ENCODE measurements at places on chromosomes 3 and 15. TPM values are rescaled to one million over a fixed set of nuclear protein-coding genes. Genes with fewer than 3 reads are reported as not detected.
A peak's percentile ranks its signal among the peaks of the same experiment; 100 is the strongest.

CFAP91 gene
- total RNA-seq, result 0.10 TPM

GRCh38 chr15:94893091-94893490 lies 661.7 kb downstream of the MCTP2 start:
- H3K27me3 ChIP-seq, result no peaks in the 10 kb centered on the region
- no peak overlapping the region for H3K27ac ChIP-seq
- H3K4me3 ChIP-seq, result no peak overlapping the region

STAB1 gene
- total RNA-seq, result not detected

DNA sequence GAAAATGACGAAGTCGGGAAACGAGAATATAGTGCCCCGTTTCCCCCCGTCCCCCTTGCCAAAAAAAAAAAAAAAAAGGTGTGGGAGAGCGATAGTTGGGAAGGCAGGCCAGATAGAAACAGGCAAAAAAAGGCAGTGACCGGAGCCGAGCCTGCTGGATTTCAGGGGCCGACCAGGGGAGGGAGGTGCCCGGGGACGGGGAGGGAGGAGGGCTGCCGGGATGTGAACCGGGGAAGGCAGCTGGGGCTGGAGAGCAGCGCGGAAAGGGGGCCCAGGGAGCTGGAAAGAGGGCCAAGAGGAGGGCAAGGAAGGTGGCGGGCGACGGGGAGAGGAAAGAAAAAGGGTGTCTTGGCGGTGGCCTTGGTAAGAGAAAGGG lies 837 bp downstream of the LRRN1 start:
- peak overlapping the region; percentile 51 for H3K27ac ChIP-seq
- H3K4me1 ChIP-seq, result no peaks in the 10 kb centered on the region
- DNase-seq, result peak; percentile 23
- H3K4me3 ChIP-seq, result peak overlapping the region; percentile 73
- H3K36me3 ChIP-seq, result no peaks in the 10 kb centered on the region
- no peaks in the 10 kb centered on the region for H3K27me3 ChIP-seq

ANKRD34C gene
- not detected for total RNA-seq

GRCh38 chr3:146156095-146156494 lies 4.9 kb downstream of the PLOD2 start:
- DNase-seq, result no peak
- peaks cover 6% of the 10 kb centered on the region for H3K4me1 ChIP-seq
- no peaks in the 10 kb centered on the region for H3K27me3 ChIP-seq
- H3K4me3 ChIP-seq, result no peak overlapping the region
- no peaks in the 10 kb centered on the region for H3K36me3 ChIP-seq
- H3K27ac ChIP-seq, result no peak overlapping the region

DNA sequence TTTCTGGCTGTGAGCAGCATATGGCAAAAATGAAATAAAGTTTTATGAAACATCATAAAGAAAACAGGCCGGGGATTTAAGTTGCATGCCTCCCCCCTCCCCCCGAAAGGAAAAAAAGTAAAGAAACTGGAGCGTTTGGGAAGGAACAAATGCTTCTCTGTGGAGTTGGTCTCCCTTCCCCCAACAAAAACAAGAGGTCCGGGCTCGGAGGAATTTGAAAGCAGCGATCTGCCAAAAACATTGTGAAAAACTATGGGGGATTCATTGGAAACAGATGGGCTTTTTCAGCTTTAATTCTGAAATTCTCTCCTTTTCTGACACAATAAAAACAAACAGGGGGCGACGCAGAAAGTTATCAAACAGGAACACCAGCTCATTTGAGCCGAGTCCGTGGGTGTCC lies 17.0 kb downstream of the RGMA start:
- peaks cover 27% of the 10 kb centered on the region for H3K36me3 ChIP-seq
- peak overlapping the region; percentile 88 for H3K4me3 ChIP-seq
- H3K4me1 ChIP-seq, result peaks cover 26% of the 10 kb centered on the region
- H3K27ac ChIP-seq, result peak overlapping the region; percentile 75
- no peaks in the 10 kb centered on the region for H3K27me3 ChIP-seq

GRCh38 chr3:173983343-173983742 lies 585.8 kb downstream of the NLGN1 start:
- H3K36me3 ChIP-seq, result no peaks in the 10 kb centered on the region
- no peaks in the 10 kb centered on the region for H3K4me1 ChIP-seq
- no peak for DNase-seq
- no peak overlapping the region for H3K27ac ChIP-seq
- no peak overlapping the region for H3K4me3 ChIP-seq
- H3K27me3 ChIP-seq, result no peaks in the 10 kb centered on the region

- H3K36me3 ChIP-seq, result peaks cover 4% of the 10 kb centered on the region
- DNase-seq, result no peak
- H3K4me1 ChIP-seq, result no peaks in the 10 kb centered on the region
- H3K4me3 ChIP-seq, result no peak overlapping the region
These were observed 11.3 kb downstream of the USF3 start for GRCh38 chr3:113685124-113685523.

PRRT3 gene
- total RNA-seq, result 2.1 TPM

- no peak for DNase-seq
- no peaks in the 10 kb centered on the region for H3K36me3 ChIP-seq
- H3K27me3 ChIP-seq, result no peaks in the 10 kb centered on the region
- H3K27ac ChIP-seq, result no peak overlapping the region
- H3K4me1 ChIP-seq, result peaks cover 16% of the 10 kb centered on the region
These were observed 13.2 kb downstream of the PAK6 start for GRCh38 chr15:40252141-40252437.

- no peak overlapping the region for H3K4me3 ChIP-seq
- no peaks in the 10 kb centered on the region for H3K36me3 ChIP-seq
- H3K27me3 ChIP-seq, result no peaks in the 10 kb centered on the region
- DNase-seq, result no peak
These were observed 106.1 kb downstream of the OXNAD1 start for GRCh38 chr3:16370872-16371740.

COL6A5 gene
- not detected for total RNA-seq

SLC22A13 gene
- total RNA-seq, result 0.10 TPM

SAMMSON gene
- not detected for total RNA-seq

DNA sequence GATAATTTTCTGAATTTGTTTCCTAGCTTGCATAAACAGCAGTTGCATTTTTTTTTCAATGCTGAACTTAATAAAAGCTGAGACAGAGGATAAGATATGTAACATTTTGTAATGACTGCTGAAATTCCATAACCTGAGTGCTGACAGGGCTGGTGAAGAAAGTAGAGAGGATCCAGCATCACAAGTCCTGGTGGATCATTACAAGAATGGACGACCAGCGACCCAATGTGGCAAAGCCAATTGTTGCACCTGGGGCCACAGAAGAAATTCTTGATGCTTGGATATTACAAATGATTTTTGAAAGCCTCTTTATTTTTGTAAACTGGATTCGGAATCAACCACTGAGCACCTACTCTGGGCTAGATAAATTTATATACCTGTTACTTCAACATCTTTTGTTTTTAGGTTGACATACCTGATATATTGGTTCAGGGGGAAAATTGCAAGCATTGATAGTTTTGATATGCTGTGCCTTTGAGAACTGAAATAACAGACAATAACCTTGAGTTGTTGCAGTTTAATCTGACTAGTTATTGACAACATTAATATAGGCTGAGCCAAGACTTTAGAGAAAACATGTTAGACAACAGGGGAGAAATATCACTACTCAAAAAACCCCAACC lies 3.9 kb upstream of the ACTL6A start:
- no peak overlapping the region for H3K4me3 ChIP-seq
- no peaks in the 10 kb centered on the region for H3K27me3 ChIP-seq
- DNase-seq, result peak; percentile 54
- H3K27ac ChIP-seq, result no peak overlapping the region

DNA sequence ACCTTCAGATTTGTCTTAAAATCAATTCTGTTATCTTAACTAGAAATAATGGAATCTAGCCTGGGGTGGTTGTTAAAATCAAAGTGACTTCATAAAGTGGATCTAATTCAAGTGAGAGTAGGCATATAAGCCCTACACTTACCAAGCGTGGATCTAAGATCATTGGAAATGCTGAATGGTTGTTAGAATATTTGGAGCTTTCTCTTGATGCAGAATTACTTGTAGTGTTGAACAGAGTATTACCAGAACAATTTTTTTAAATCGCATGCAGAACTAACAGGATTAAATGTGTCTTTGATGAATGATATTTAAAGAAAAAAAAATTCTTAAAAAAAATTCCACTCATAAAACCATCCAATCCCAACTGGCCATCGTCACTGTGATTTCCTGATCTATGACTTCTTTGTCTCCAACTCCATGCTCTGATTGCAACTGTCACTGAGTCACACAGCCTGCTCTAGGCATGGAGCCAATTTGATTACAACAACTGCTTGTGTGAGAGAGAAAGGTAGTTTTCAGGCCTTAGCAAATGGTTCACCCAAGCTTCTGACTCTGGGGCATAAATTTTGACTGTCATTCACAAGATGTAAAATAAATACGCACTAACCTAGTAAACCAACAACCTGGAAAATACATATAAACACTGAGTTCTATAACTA lies 25.9 kb upstream of the SPRED1 start:
- no peaks in the 10 kb centered on the region for H3K27me3 ChIP-seq
- H3K27ac ChIP-seq, result peak overlapping the region; percentile 82
- H3K36me3 ChIP-seq, result 0 out of 2 replicates have a peak, but pooled peaks cover 3% of the 10 kb centered on the region
- peak; percentile 97 for DNase-seq
- H3K4me3 ChIP-seq, result no peak overlapping the region

DNA sequence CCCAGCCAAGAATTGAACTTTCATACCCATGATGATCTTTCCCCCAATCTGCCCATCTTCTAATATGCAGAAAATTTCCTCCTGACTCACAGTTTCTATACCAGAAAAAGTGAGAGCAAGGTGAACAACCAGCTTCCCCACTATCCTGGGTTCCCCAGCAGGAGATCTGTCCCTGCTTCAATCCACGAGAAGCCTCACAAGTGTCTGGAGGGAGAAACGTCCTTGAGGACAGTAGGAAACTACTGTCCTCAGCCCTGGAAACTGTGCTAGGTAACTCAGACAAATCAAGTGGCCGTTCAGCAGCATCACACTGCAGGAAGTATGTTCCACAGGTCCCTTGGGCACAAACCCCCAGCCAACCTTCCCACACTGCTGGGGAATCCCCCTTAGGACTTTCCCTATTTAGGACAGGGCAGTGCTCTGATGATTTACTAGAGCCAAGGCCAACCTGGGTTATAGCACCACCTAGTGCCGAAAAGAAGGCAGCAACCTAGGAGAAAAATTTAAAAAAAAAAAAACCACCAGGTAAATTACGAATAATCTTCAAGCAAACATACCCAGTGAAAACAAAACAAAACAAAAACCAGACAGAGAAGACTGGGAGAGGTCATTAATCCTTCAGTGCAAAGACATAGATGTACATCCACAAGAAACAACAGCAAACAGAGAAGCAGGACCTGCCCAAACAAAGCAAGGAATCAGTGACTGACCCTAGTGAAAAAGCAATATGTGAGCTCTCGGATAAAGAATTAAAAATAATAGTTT lies 36.0 kb downstream of the MORC1 start:
- H3K36me3 ChIP-seq, result no peaks in the 10 kb centered on the region
- peak; percentile 57 for DNase-seq
- no peak overlapping the region for H3K4me3 ChIP-seq
- no peak overlapping the region for H3K27ac ChIP-seq
- H3K4me1 ChIP-seq, result no peaks in the 10 kb centered on the region

DNA sequence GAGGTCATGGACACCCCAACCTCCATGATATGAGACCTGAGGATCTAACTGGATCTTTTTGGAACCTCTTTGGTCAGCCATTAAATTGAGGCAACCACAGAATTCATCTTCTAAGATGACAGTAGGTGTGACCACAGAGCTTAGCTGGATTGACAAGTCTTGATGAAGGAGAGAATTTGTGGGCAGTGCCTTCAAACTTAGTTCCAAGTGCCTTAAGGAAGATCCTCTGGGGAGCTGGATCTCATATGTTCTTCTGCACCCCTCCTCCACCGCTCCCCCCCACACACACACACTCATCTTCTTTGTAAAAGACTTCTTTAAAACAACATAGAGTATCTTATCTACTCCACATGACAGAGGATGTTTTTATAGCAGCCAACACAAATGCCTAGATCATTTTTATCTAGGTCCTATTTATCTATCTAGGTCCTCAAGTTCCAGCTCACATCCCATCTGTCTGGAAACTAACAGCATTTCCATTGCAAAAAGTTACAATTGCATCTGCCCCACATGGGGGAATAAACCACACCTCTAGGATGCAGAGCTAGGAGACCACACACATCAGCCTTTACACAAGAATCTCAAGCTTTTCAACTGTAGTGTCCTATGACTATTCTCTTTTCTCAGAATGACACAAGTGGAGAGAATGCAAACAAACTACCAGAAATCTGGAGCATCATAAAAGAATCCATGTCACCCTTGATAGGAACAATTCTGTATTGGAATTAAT lies 37.4 kb downstream of the WWTR1 start:
- H3K4me3 ChIP-seq, result no peak overlapping the region
- no peaks in the 10 kb centered on the region for H3K36me3 ChIP-seq
- H3K4me1 ChIP-seq, result peaks cover 21% of the 10 kb centered on the region
- DNase-seq, result no peak
- H3K27ac ChIP-seq, result peak overlapping the region; percentile 34

NGLY1 gene
- 42.0 TPM for total RNA-seq

SSUH2 gene
- 0.53 TPM for total RNA-seq

DNA sequence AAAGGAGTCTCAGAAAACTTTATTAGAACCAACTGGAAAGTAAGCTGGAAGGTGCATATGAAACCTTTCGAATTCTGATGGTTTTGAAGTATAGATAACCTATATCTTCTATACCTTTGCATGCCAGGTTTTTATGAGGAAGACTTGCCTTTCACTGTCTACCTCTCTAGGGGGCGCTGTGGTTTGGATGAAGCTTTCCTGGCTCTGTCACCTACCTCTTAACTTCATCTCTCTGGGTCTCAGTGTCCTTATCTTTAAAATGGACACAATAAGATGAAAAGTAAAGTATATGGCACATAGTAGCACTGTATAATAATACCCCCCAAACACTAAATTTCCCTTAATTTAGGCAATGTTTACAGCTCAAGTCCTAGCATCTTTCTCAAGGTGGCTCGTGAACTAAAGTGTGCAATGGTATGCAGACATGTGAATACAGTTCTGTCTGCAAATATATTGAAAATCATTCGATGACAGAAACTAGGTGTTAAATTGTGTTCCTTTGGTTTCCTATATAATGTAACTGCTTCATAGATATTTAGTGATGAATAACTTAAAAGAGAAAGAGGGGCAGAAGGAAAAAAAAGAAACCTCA lies 314.3 kb downstream of the CHST2 start:
- H3K4me3 ChIP-seq, result no peak overlapping the region
- DNase-seq, result peak; percentile 34
- no peaks in the 10 kb centered on the region for H3K36me3 ChIP-seq
- H3K4me1 ChIP-seq, result no peaks in the 10 kb centered on the region

DNA sequence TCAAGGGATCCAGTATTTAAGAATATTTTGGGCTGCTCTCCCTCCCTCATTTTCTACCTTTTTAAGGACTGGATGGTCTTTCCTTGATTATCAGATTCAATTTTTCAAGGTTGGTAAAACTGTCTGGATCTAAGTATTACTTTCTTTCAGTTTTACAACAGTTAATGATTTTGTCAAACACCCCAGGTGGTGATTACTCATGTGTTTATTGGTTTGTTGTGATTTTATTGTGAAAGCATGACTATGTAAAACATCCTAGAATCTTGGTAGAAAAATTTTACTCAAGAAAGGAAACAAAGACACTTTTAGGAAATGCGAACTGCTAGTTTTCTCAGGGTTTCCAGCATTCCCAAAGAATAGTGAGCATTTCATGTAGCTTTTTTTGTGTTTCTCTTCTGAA lies 7.3 kb downstream of the GTF2E1 start:
- no peak overlapping the region for H3K4me3 ChIP-seq
- no peaks in the 10 kb centered on the region for H3K27me3 ChIP-seq
- no peaks in the 10 kb centered on the region for H3K4me1 ChIP-seq

- peaks cover 18% of the 10 kb centered on the region for H3K4me1 ChIP-seq
- peaks cover 6% of the 10 kb centered on the region for H3K27me3 ChIP-seq
- H3K4me3 ChIP-seq, result no peak overlapping the region
- H3K27ac ChIP-seq, result no peak overlapping the region
- no peaks in the 10 kb centered on the region for H3K36me3 ChIP-seq
- DNase-seq, result peak; percentile 70
These were observed 3.9 kb upstream of the CCDC9B start for GRCh38 chr15:40344631-40345120.
